ENCODE measurements at places on chromosomes 2 and 18. TPM values are rescaled to one million over a fixed set of nuclear protein-coding genes. Genes with fewer than 3 reads are reported as not detected.

SPP2 gene
- not detected for total RNA-seq

DNA sequence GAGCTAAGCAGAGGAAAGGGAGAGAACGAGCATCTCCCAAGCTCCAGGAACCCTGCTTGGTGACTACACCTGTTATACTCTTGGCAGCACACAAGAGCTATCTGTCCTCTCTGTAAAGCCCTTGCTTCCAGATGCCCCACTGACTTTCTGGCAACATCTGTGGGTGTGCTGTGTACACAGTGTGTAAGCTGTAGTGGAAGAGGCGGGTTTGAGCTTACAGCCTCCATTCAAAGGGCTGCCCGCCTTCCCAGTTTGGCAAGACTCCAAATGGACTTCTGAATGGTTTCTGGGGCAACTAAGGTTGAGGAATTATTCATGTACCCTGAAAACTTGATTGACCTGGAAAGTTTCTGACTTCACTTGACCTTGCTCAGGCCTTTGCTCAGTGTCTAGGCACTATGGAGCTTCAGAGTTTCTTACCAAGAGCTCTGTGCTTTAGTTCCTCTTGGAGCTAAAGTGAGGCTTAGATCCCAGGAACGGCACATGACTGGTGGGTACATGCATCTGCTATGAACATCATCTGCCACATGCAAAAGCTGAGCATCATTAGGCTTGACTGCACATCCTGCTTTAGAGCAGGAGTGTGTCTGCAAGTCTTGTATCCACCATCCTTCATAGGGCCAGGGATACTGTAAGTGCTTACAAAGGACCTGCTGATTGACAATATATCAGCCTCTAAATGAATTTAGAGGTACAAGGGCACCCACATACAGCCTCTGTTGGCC is 290.9 kb upstream of the SIX2 start:
- H3K4me3 ChIP-seq, result no peak overlapping the region
- no peaks in the 10 kb centered on the region for H3K27me3 ChIP-seq
- DNase-seq, result no peak
- H3K4me1 ChIP-seq, result no peaks in the 10 kb centered on the region
- H3K27ac ChIP-seq, result no peak overlapping the region

LRPPRC gene
- 47.6 TPM for total RNA-seq

- H3K27me3 ChIP-seq, result no peaks in the 10 kb centered on the region
- no peak for DNase-seq
- no peaks in the 10 kb centered on the region for H3K36me3 ChIP-seq
- H3K4me1 ChIP-seq, result no peaks in the 10 kb centered on the region
These were observed 47.4 kb upstream of the CDCA7 start for GRCh38 chr2:173307293-173307692.

DNA sequence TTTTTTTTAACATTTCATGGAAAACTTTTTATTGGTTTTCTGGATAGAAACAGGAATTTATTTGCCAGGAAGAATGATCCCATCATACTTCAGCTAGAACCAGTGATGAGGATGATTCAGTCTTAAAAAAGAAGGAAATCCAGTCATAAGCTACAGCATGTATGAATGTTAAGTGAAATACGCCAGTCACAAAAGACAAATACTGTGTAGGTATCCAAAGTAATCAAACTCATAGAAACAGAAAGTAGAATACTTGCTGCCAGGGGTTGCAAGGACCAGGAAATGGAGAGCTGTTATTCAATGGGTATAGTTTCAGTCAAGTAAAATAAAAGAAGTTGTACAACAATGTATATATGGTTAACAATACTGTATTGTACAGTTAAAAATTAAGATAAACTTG is 21.3 kb downstream of the PSME4 start:
- no peaks in the 10 kb centered on the region for H3K27me3 ChIP-seq
- H3K4me1 ChIP-seq, result no peaks in the 10 kb centered on the region
- H3K27ac ChIP-seq, result no peak overlapping the region
- no peak overlapping the region for H3K4me3 ChIP-seq
- DNase-seq, result no peak

Data from Peyer's patch (tissue), 4 donors.